ENCODE measurements at places on chromosomes 7 and 10.

GRCh38 chr7:21941611-21942141 lies 4.0 kb downstream of the CDCA7L start:
- no peak for DNase-seq

DNA sequence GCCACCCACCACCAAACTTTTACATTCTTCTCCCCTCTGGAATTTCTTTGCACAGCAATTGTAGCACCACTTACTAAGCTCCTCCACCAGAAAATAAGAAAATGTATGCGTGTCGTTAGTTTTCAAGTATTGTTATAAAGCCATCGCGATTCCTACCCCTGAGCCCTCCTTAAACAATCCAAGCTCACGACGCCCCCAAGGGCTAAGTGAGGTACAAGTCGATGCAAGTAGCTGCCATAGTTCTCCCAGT lies 1.3 kb downstream of the FRAT2 start:
- no peak for DNase-seq

DNA sequence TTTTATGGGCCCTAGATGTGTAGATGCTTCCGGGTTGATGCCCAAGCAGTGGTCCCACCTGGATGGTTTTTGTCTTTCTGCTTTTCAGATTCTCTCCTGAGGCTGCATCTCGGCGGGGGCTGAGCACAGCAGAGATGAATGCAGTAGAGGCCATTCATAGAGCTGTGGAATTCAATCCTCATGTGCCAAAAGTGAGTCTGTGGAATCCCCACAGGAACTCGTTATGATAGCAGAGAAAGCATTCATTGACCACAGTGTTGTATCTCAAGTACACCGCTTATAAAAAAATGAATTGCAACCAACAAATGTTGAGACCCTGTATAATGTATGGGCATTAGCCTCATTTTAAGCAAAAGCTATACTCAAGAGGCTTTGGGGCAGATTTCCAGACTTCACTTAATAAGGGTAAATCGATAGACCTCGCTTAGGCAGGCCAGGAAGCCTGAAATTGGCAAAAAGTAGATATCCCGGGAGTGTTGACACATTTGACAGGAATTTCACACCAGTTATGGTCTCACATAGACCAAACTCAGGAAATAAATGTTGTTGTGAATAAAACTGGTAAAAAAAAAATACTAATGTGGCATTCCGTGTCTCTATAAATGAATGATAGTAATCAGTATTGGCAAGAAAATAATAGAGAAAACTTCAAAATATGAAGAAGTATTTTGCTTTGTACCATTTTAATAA lies 132.0 kb downstream of the WNT2 start:
- no peak for DNase-seq

DNA sequence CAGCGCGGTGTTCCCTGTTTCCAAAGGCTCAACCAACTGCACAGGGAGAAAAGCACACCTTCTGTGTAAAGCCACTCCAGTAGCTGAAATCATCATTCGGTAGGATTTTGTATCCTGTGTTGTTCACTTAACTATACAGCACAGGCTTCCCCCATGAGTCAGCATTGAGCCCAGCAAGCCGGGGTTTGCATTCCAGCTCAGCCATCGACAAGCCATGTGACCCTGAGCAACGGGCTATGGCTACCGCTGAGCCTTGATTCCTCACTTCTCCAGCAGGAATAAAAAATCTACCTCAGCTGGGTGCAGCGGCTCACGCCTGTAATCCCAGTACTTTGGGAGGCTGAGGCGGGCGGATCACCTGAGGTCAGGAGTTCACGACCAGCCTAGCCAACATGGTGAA lies 44.1 kb upstream of the ATP6V0A4 start:
- no peak for DNase-seq

DNA sequence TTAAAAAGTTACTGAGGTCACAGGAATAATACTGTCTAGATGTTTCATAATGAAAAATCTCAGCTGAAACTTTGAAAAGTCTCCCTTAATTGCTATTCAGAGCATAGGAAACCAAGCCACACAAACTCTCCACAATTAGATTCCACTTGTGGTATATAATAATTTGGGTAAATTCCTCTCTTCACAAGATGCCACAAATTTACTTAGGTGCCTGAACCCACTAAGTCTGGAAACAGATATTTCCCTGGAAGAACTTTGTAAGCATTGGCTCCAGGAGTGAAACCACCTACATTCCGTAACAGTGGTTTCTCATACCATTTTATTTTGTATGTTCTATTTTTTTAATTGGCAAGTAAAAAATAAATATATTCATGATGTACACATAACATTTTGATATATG lies 493.4 kb downstream of the SEMA3D start:
- DNase-seq: no peak

Measured in NCI-H1417 (cell line).